ENCODE measurements at places on chromosomes 3 and 15.

DNA sequence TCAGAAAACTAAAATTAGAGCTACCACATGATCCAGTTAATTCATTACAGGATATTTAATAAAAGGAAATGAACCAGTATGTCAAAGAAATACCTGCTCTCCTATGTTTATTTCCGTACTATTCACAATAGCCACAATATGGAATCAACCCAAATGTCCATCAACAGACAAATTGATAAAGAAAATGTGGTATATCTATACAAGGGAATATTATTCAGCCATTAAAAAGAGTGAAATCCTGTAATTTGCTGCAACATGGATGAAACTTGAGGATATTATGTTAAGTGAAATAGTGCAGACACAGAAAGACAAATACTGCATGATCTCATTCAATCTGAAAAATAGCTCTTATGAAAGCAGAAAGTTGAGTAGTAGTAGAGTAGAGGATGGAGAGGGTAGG is 33.7 kb upstream of the ALCAM start:
- H3K27me3 ChIP-seq = no peaks in the 10 kb centered on the region
- H3K36me3 ChIP-seq = no peaks in the 10 kb centered on the region
- H3K27ac ChIP-seq = no peak overlapping the region

DNA sequence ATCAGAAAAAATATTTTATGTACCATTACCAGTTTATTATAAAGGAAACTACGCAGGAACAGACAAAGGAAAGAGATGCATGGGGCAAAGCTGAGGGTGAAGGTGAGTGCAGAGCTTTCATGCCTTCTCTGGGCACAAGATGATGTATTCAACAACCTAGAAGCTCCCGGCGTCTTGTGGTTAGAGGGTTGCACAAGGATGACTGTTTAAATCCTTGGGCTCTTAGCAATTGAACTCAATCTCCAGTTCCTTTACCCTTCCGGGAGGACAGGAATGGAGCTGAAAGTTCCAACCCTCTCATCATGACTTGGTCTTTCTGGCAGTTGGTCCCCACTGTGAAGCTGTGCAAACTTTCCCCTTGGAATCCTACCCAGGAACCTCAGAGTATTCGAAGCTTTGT is 542.0 kb downstream of the EPHA3 start:
- no peaks in the 10 kb centered on the region for H3K27me3 ChIP-seq
- no peaks in the 10 kb centered on the region for H3K4me1 ChIP-seq
- H3K27ac ChIP-seq = no peak overlapping the region
- H3K4me3 ChIP-seq = no peak overlapping the region
- H3K36me3 ChIP-seq = no peaks in the 10 kb centered on the region

- DNase-seq = no peak
- H3K27ac ChIP-seq = no peak overlapping the region
- H3K27me3 ChIP-seq = no peaks in the 10 kb centered on the region
- no peaks in the 10 kb centered on the region for H3K4me1 ChIP-seq
- H3K4me3 ChIP-seq = no peak overlapping the region
These were observed 56.0 kb upstream of the DYNC1LI1 start for GRCh38 chr3:32626631-32627030.

GRCh38 chr15:37678124-37678523 is 256.3 kb upstream of the TMCO5A start:
- no peaks in the 10 kb centered on the region for H3K27me3 ChIP-seq
- no peaks in the 10 kb centered on the region for H3K4me1 ChIP-seq
- H3K27ac ChIP-seq = no peak overlapping the region
- H3K36me3 ChIP-seq = no peaks in the 10 kb centered on the region

DNA sequence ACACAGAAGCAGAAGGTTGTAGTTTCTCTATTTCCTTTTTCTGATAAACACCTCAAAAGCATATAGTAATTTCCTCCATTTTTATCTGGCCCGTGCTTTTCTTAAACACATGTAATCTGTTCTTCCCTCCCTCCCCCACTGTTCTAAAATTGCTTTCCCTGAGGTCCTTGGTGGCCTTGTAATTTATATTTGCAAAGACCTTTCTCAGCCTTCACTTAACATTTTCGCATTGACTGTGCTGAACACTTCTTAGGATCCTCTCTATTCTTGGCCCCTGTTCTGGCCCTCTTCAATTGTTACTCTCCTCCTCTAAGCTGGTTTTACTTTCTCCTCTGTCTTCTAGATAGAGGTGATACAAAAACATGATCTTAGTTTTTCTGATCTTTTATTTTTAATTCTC is 28.3 kb downstream of the GAP43 start:
- no peaks in the 10 kb centered on the region for H3K36me3 ChIP-seq
- no peak for DNase-seq
- no peak overlapping the region for H3K4me3 ChIP-seq
- no peaks in the 10 kb centered on the region for H3K27me3 ChIP-seq
- no peaks in the 10 kb centered on the region for H3K4me1 ChIP-seq

DNA sequence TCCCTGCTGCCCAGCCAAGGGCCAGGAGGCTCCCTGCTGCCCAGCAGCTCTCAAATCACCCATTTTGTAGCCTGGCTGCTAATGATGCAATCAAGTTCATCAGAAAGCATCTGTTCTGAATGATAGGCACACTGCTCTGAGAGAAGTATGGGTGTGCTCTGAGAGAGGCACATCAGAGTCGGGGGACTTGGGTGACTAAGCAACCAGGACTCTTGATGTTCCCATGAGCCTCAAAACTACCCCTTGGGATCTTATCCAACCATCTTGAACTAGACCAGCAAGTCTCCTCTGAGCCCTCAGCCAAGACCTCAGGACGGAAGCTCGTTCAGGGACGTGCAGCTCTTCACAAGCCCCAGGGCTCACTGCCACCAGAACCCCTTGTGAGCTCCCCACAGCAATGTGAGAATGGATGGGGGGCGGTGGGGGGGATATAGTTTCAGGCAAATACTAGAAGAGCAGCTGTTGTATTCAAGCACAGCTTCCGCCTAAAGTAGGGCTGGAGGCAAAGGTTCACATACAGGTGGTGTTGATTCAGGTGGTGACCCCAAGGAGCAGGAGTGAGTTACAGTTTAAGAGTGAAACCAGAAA is 52.2 kb upstream of the HES1 start:
- no peak for DNase-seq
- H3K4me3 ChIP-seq = no peak overlapping the region
- no peak overlapping the region for H3K27ac ChIP-seq

- H3K27ac ChIP-seq = no peak overlapping the region
- H3K27me3 ChIP-seq = no peaks in the 10 kb centered on the region
- DNase-seq = no peak
- no peak overlapping the region for H3K4me3 ChIP-seq
These were observed 54.3 kb downstream of the GSK3B start for GRCh38 chr3:120039642-120040610.

All from spinal cord (tissue), 10 donors.